ENCODE measurements at places on chromosomes 6 and 20.

DNA sequence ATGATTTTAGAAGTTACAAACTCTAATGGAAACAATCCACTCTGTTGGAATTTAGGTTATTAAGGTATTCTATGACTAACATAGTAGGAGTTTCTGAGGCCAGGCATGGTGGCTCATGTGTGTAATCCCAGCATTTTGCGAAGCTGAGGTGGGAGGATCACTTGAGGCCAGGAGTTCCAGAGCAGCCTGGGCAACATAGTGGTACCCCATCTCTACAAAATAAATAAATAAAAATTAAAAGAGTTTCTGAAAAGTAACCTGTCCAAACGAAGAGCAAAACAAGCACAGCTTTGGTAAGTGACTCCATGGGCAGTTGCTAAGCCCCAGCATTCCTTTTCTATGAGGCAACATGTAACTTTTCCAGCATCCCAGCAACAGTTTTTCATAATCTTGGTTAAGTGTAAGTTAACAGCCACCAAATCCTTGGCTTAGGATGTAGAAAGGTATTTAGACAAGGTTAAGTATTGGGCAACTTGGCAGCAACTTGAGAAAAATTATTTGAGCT is 86.3 kb downstream of the SOX4 start:
- no peak for DNase-seq

GRCh38 chr6:79215213-79215824 is 19.2 kb downstream of the HMGN3 start:
- no peak for DNase-seq

- DNase-seq: no peak
These were observed 148.1 kb upstream of the HDAC2 start for GRCh38 chr6:114119056-114119455.

GRCh38 chr6:157238346-157238745 is 85.0 kb downstream of the TMEM242 start:
- no peak for DNase-seq

- no peak for DNase-seq
These were observed 260.1 kb downstream of the BTBD3 start for GRCh38 chr20:12177657-12178293.

DNA sequence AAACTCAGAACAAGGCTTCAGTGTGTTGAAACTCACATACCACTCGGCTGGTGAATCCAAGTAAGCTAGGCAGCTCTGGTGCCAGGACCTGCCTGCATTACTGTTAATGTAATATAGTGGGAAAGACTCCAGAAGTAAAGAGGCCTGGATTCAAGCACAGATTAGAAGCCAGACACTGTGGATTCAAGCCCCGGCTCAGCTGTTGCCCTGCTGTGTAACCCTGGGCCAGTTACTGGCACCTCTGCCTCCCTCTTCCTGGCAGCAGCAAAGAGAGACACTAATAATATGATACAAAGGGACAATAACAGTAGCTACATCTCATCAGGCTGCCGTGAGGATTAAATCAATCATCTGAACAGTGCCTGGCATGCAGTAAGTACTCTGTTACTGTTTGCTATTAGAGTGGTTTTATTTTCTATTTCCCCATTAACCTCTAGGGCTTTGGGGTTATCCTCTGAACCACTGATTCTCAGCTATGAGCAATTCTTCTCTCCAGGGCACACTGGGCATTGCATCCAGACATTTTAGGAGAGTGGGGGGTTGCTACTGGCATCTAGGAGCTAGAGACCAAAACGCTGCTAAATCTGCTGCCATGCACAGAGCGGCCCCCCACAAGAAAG is 92.9 kb downstream of the ZMYND8 start:
- DNase-seq: peak; percentile 14

GRCh38 chr20:3904224-3904623 is 15.0 kb downstream of the PANK2 start:
- DNase-seq: no peak

DNA sequence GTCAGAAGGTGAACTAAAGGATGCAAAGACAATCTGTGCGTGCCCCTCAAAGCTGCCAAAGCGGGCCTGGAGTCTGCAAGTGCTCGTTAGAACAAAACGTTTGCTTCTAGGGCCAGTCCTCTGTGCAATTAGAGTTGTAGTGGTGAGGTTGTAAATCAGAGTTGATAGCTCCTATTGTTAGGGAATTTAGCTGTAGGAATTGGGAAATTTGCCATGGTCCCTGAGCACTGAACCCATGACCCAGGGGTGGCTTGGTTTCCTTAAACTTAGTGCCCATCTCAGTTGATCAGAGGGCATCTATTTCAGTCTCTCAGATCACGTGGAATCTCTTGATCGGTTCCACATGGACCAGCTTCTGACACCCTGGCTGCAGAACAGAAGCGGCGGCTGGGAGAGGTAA is 18.8 kb upstream of the RPS6KA2 start:
- no peak for DNase-seq

GRCh38 chr6:156190270-156190669 is 586.9 kb upstream of the ARID1B start:
- no peak for DNase-seq

- no peak for DNase-seq
These were observed 109.1 kb downstream of the DACT2 start for GRCh38 chr6:168210239-168211105.

GRCh38 chr6:97100696-97101095 is 176.2 kb downstream of the KLHL32 start:
- no peak for DNase-seq

DNA sequence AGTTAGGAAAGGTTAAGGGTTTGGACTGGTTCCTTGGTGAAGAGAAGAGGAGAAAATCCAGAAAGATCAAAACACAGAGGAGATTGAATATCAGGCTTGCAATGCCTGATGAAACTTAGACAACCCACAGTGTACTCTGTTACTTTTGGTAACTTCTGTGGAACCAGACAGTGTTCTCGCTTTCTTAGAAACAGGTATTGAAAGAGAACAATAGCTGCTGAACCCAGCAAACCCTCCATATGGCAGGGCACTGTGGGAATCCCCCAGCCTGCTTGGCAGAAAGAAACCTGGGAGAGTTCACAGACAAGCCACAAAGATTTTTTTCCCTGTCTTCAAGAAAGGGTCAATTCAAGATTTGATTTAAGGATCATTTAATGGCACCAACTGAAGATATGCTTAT is 342.8 kb downstream of the FOXA2 start:
- DNase-seq: no peak

GRCh38 chr6:158409451-158409850 is 97.2 kb downstream of the TULP4 start:
- no peak for DNase-seq

- no peak for DNase-seq
These were observed 288.7 kb downstream of the CD109 start for GRCh38 chr6:73984571-73985210.

- DNase-seq: no peak
These were observed 62.0 kb upstream of the BMP5 start for GRCh38 chr6:55937261-55937947.

- no peak for DNase-seq
These were observed 216.2 kb downstream of the RIMS1 start for GRCh38 chr6:72102561-72102960.

- peak; percentile 8 for DNase-seq
These were observed 773 bp upstream of the AHI1 start for GRCh38 chr6:135498185-135498841.

DNA sequence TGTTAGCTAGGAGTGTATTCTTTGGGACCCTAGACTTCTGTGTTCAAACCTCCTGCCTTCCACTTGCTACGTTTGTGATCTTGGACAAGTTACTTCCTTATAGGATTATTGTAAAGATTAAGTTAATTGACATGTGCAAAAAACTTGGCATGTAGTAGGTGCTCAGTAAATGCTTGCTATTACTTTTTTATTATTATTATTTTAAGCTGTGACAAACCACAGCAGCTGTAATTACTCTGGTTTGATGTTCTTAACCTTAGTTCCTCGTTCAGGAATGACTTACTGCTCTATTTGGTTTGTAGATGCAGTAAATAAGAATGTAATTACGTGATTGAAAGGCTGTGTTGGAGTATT is 3.2 kb downstream of the ARFGEF2 start:
- no peak for DNase-seq

- DNase-seq: no peak
These were observed 10.5 kb downstream of the SNAI1 start for GRCh38 chr20:49993301-49993751.

- no peak for DNase-seq
These were observed 81.6 kb downstream of the EPB41L2 start for GRCh38 chr6:130981409-130981808.

GRCh38 chr6:159761129-159761872 is 544 bp upstream of the ACAT2 start:
- no peak for DNase-seq

DNA sequence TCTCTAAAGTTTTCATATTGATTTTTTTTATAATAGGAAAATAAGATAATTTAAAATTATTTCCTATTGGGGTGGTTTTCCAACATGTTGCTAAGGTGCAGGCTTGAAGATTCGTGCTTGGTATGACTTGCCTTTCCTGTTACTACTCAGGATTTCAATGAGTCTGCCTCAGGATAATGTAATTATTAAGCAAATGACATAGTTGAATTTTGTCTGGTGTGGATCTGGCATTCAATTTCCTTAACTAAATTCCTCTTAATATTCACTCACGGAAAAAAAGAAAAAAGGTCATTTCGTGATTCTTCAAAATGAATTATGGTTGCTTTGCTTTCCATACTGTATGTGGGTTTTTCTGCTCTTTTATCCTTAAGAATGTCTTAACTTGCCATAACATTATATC is 9.3 kb upstream of the FILIP1 start:
- no peak for DNase-seq

- no peak for DNase-seq
These were observed 78.9 kb downstream of the THBS2 start for GRCh38 chr6:169174516-169175359.

- DNase-seq: no peak
These were observed 24.3 kb upstream of the IL17A start for GRCh38 chr6:52161689-52162438.

GRCh38 chr20:61933951-61934715 is 131.5 kb downstream of the TAF4 start:
- DNase-seq: no peak

GRCh38 chr6:167670938-167671338 is 155.8 kb upstream of the AFDN start:
- no peak for DNase-seq

DNA sequence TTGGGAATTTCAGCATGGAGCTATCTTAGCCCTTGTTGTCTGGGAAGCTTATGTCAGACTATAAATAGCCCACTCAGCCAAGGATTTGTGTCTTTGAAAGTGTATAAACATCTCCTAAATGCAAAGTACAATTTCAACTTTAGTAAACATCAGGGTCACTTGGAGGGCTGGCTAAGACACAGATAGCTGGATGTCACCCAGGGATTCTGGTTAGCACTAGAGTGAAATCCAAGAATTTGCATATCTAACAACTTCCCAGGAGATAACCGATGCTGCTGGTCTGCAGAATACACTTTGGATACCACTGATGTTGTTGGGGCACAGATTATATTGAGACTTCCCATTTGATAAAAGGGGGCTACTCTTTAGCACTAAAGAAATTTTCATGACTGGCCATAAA is 130.9 kb downstream of the PAX1 start:
- no peak for DNase-seq

DNA sequence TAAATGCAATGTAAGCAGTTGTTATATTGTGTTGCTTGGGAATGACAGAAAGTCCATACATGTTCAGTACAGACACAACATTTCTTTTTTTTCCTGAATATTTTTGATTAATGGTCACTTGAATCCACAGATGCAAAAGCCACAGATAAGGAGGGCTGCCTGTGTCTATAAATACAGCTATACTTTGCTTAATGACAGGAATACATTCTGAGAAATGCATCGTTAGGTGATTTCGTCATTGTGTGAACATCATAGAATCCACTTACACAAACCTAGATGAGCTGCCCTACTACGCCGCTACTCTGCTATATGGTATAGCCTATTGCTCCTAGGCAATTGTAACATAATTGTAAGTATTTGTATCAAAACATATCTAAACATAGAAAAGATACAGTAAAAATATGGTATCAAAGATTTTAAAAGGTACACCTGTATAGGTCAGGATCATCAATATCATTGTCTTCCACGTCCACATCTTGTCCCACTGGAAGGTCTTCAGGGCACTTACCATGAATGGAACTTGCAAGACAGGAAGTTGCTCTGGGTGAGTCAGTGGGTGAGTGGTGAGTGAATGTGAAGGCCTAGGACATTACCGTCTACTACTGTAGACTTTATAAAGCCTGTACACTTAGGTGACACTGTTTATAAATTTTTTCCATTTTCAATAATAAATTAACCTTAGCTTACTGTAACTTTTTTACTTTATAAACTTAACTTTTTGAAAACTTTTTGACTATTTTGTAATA is 27.9 kb upstream of the POPDC3 start:
- DNase-seq: no peak
